ENCODE measurements at places on chromosomes 12 and 14.

- DNase-seq = peak; percentile 57
These were observed 5.1 kb downstream of the CISTR start for GRCh38 chr12:53746592-53747092.

- peak; percentile 74 for DNase-seq
These were observed 105.5 kb downstream of the GPATCH2L start for GRCh38 chr14:76257111-76257803.

GRCh38 chr14:100988956-100989355 lies 85.4 kb upstream of the RTL1 start:
- DNase-seq = no peak

- no peak for DNase-seq
These were observed 61.0 kb upstream of the PTHLH start for GRCh38 chr12:28033538-28033915.

DNA sequence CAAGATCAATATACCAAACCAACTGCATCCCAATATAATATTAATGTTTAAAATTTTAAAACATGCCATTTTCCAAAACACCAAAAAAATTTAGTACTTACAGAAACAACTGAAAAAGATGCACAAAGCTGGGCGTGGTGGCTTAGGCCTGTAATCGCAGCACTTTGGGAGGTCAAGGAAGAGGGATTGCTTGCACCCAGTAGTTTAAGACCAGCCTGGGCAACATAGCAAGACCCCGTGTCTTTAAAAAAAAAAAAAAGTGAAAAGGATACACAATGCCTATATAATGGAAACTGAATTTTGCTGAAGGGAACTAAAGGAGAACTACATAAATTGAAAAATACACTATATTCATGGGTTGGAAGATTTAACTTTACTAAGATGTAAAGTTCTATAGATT lies 149.5 kb downstream of the RMST start:
- DNase-seq = no peak

- peak; percentile 86 for DNase-seq
These were observed 238.8 kb downstream of the PAWR start for GRCh38 chr12:79451978-79452377.

- no peak for DNase-seq
These were observed 3.3 kb downstream of the TMEM121 start for GRCh38 chr14:105529569-105530284.

GRCh38 chr14:59464486-59465315 lies 479 bp downstream of the GPR135 start:
- DNase-seq = no peak

GRCh38 chr14:75229661-75230139 lies 48.9 kb upstream of the FOS start:
- no peak for DNase-seq

- peak; percentile 35 for DNase-seq
These were observed 5.0 kb downstream of the CMKLR1 start for GRCh38 chr12:108333898-108334699.

GRCh38 chr12:12016284-12017100 lies 54.2 kb upstream of the BCL2L14 start:
- DNase-seq = no peak

- no peak for DNase-seq
These were observed 34.0 kb upstream of the C2CD5 start for GRCh38 chr12:22578328-22578727.

- no peak for DNase-seq
These were observed 58.2 kb downstream of the DICER1 start for GRCh38 chr14:95098984-95099599.

DNA sequence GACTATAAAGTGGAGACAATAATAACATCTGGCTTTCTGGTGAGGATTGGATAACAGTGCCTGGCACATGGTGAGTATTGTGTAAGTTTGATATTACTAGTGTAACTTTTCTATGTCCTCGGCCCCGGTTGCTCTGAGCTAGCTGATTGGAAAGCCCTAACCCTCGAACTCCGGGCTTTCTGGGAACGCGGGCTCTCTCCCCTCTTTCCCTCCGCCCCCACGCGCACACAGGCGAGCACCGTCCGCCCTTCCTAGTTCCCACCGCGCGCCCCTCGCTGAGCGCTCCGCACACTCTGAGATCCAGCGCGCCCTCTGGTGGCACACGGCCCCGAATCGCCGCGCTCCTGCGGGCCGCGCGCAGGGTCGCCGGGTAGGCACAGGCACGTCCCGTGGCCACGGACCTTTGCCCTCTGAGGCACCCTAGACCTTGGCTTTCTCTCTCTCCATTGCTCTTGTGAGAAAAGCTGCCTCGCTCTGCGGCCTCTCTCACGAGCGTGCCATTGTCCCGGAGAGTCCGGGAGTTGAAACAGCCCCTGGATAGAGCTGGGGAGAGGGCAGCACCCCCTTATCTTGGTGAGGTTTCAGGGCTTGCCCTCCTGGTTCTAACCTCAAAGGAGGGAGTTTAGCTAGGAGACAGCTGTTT lies 23.2 kb upstream of the ESRRB start:
- DNase-seq = peak; percentile 10

DNA sequence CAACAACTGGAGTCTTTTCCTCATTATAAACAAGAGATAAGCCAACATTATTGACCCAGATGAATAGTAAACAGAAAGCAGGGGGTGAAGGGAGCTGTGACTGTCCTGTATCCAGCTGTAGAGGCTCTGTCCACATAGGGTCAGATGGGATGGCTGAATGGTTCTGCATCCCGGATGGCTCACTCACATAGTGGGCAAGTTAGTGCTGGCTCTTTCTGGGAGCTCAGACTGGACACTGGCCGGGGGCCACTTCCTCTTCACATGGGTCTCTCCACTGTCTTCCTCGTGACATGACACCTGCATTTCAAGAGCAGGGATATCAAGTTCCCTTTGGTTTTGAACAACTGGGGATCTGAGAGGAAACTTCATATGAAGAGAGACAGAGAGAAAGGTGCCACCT lies 969.6 kb upstream of the TMEM132C start:
- DNase-seq = no peak

DNA sequence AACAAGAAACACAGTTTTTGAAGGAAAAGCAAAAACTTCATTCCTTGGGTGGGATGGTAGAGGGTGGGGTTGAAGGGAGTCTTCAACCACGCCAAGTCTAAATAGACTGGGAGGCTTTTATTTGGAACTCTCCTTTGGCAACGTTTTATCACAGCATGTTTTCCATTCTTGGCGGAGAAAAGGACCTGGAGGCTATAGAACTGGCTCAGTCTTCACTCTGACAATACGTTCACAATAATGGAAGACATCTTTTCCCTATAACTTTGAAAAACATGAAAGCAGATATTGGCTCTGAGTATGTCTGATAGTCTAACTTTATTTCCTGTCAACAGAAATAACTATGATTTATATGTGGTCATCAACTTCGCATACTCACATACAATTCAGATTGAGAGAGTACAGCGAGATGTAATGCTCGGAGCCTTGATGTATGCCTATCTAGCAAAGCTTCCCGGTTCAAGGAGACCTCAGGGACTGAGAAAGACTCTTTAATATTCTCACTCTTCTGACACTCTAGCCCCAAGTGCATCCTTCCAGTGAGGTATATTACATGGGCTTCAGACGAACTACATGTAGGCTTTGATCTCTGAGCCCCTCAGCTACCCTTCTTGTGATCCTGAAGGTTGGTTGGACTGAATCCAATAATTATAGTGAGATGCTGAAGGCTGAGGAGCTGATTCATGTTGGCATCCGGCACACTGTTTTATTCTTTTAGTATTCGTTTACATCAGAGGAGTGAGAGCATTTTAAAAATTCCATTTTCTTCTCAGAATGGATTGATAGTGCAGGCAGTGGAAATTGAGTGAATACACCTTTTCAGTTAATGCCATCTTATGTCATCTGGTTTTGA lies 14.0 kb downstream of the TMEM30B start:
- no peak for DNase-seq

- DNase-seq = no peak
These were observed 3.0 kb upstream of the PPP1CC start for GRCh38 chr12:110745542-110746284.

GRCh38 chr12:21428241-21428640 lies 9.2 kb upstream of the PYROXD1 start:
- no peak for DNase-seq

- no peak for DNase-seq
These were observed 292.9 kb downstream of the MED13L start for GRCh38 chr12:115984616-115985015.

DNA sequence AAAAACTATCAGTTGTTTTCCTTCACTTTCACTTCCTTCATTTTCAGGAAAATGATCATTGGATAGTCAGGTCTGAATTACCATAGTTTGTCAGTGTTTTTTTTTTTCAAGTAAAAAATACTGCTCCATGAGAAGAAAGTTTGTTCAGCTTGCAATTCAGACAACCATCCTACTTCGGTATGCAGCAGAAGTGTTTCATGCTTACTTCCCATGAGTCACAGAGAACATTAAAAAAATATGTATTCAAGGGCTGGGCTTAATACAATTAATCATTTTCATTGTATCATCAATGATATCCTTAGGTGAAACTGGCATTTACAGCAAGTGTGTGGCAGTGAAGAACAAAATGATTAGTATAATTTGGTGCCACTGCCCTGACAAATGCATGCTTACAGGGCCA lies 21.6 kb downstream of the PYM1 start:
- DNase-seq = no peak

GRCh38 chr14:93269341-93270068 lies 62.4 kb downstream of the UBR7 start:
- peak; percentile 47 for DNase-seq

GRCh38 chr12:13981990-13982389 lies 588 bp upstream of the GRIN2B start:
- DNase-seq = no peak

GRCh38 chr14:91911474-91912032 lies 35.9 kb downstream of the FBLN5 start:
- DNase-seq = no peak

GRCh38 chr12:95623554-95624170 lies 72.4 kb upstream of the USP44 start:
- DNase-seq = peak; percentile 57

DNA sequence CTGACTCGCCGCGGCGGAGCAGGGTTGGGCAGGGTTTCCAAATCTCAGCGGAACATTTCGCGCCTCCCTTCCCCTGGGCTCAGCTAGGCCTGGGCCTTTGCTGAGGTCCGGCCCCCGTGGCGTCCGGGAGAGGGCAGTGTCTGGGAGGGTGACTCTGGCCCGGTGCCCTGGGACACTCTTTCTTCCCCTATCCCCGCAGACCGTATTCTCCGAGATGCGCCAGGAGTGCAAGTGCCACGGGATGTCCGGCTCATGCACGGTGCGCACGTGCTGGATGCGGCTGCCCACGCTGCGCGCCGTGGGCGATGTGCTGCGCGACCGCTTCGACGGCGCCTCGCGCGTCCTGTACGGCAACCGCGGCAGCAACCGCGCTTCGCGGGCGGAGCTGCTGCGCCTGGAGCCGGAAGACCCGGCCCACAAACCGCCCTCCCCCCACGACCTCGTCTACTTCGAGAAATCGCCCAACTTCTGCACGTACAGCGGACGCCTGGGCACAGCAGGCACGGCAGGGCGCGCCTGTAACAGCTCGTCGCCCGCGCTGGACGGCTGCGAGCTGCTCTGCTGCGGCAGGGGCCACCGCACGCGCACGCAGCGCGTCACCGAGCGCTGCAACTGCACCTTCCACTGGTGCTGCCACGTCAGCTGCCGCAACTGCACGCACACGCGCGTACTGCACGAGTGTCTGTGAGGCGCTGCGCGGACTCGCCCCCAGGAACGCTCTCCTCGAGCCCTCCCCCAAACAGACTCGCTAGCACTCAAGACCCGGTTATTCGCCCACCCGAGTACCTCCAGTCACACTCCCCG lies 3.0 kb downstream of the WNT1 start:
- no peak for DNase-seq

- DNase-seq = no peak
These were observed 7.3 kb upstream of the RIN3 start for GRCh38 chr14:92506231-92506630.

DNA sequence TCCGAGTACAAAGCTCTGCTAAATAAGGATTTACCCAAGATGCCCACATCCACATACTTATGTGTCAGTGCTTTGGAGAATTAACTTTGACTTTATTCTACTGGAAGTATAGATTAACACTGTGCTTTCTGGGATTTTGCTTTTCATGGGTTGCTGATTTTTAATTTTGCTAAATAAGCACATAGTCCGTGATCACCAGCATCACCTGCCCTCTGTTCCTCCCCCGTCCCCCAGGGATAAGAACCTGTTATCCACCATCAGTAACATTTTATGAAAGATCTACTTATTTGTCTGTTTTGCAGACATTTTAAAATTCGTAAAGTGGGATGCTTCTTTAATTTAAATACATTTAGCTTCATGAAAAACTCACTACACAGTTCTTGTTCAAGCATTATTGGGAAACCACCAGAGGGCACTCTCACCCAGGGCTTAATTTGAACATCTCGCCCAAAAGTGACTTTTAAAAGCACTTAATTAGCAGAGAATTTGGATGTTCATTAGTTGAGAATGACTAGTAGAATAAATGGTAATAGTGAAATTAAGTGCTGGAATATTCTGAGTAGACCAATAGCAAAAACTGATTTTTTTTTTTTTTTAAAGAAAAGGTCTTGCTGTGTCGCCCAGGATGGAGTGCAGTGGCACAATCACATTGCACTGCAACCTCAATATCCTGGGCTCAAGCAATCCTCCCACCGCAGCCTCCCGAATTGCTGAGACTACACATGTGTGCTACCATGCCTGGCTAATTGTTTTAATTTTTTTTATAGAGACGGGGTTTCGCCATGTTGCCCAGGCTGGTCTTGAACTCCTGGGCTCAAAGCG lies 35.7 kb downstream of the MRPL42 start:
- no peak for DNase-seq

DNA sequence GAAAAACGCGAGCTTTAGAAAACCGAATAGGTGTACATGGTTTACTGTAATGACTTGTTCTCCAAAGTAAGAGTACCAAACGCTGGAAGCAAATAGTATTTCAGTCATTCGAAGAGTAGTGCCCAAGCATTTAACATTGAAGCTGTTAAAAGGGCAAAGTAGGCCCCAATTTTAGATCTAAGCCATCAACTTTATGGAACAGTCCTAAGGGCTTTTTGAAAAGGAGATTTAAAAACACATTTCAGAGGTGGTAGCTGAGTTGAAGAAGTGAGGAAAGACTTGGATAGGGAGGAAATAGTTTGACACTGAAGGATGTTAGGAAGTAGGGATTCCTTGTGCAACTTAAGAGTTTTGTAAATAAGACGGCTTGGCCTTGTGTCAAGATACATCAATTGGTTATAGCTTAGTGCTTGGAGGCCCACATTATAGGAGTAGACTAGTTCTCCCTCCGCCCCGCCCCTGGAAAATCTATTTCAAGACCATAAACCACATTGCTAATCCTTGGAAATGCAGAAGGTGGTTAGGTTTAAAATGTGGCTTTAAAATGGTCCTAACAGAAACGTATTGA lies 783 bp upstream of the TUBA1B start:
- DNase-seq = peak; percentile 56

GRCh38 chr12:104459368-104459909 lies 2.7 kb downstream of the CHST11 start:
- no peak for DNase-seq
